Kidney (tissue), 22 donors: ENCODE measurements at places on chromosomes 2 and 18. TPM values are rescaled to one million over a fixed set of nuclear protein-coding genes. Genes with fewer than 3 reads are reported as not detected.
A peak's percentile ranks its signal among the peaks of the same experiment; 100 is the strongest.

The OTOF gene
- total RNA-seq, result 0.16 TPM

The APOB gene
- 0.57 TPM for total RNA-seq

The M1AP gene
- total RNA-seq, result 3.4 TPM

The ESPNL gene
- total RNA-seq, result 2.7 TPM

The ASTL gene
- total RNA-seq, result not detected

The SOX11 gene
- total RNA-seq, result 0.22 TPM

DNA sequence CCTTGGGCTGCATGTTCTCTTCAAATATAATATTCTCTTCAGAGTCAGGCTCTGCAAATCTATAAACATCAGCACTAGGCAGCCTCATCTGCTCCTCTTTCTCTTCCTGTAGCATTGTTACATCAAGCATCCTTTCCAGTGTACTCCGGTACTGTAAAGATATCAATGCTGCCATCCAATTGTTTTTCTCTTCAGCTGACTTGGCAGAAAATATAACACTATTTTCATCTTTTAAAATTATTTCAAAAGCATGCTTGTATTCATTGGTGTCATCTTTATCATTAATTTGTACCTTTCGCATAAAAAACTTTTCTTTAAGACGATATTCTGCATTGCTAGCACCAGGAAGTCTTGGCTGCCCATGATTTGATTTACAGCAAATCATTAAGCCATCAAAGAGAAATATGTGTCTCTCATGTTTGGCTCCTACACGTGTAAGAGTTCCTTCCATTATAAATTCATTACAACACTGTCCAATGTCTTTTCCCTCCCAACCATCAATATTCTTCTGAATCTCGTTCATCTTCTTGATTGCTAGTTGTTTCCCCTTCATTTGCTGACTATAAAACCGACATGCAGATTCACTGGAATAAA lies 98.1 kb downstream of the SOS1 start:
- H3K27me3 ChIP-seq, result no peaks in the 10 kb centered on the region
- no peak for DNase-seq
- H3K36me3 ChIP-seq, result peaks cover 8% of the 10 kb centered on the region
- H3K4me1 ChIP-seq, result no peaks in the 10 kb centered on the region
- no peak overlapping the region for H3K4me3 ChIP-seq

DNA sequence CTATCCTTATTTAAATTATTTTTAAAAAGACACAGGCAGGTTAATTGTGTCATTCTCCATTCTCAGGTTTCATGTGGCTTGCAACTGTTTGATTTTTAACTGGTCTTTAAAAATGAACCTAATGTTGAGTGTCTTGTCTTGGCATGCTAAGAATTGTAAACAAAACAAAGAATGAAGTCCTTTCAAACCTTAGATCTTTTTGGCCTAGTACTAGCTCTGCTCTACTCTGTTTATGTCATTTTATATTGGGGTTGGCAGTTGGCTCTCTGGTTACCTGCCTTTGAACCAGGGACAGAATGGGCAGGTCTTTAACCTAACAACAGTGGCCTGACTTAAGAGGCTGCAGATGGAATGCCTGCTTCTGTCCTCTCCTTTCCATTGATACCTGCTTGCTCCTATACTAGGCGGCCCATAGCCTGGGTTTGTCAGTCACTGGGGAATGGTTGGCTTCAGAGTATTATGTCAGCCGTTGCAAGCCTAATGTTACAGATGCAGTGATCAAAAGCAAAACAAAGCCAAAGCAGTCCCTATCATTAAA lies 85.5 kb downstream of the MTA3 start:
- peaks cover 3% of the 10 kb centered on the region for H3K36me3 ChIP-seq
- DNase-seq, result no peak
- H3K4me3 ChIP-seq, result no peak overlapping the region
- H3K4me1 ChIP-seq, result no peaks in the 10 kb centered on the region
- H3K27ac ChIP-seq, result no peak overlapping the region

- no peaks in the 10 kb centered on the region for H3K36me3 ChIP-seq
- DNase-seq, result no peak
- H3K4me3 ChIP-seq, result no peak overlapping the region
- no peaks in the 10 kb centered on the region for H3K4me1 ChIP-seq
- no peaks in the 10 kb centered on the region for H3K27me3 ChIP-seq
- no peak overlapping the region for H3K27ac ChIP-seq
These were observed 144.9 kb downstream of the ACTR3 start for GRCh38 chr2:114034742-114035141.

GRCh38 chr18:48956356-48956755 lies 5.6 kb upstream of the SMAD7 start:
- H3K4me1 ChIP-seq, result peaks cover 17% of the 10 kb centered on the region
- peak overlapping the region; percentile 90 for H3K27ac ChIP-seq
- H3K27me3 ChIP-seq, result no peaks in the 10 kb centered on the region
- no peak overlapping the region for H3K4me3 ChIP-seq
- no peak for DNase-seq
- no peaks in the 10 kb centered on the region for H3K36me3 ChIP-seq

- H3K4me1 ChIP-seq, result no peaks in the 10 kb centered on the region
- H3K36me3 ChIP-seq, result no peaks in the 10 kb centered on the region
- no peak for DNase-seq
- H3K4me3 ChIP-seq, result no peak overlapping the region
These were observed 427.3 kb downstream of the GALR1 start for GRCh38 chr18:77676910-77677309.

GRCh38 chr2:46535360-46535759 lies 56.0 kb downstream of the TMEM247 start:
- H3K27ac ChIP-seq, result no peak overlapping the region
- DNase-seq, result no peak
- no peaks in the 10 kb centered on the region for H3K27me3 ChIP-seq
- H3K4me3 ChIP-seq, result no peak overlapping the region
- no peaks in the 10 kb centered on the region for H3K4me1 ChIP-seq

DNA sequence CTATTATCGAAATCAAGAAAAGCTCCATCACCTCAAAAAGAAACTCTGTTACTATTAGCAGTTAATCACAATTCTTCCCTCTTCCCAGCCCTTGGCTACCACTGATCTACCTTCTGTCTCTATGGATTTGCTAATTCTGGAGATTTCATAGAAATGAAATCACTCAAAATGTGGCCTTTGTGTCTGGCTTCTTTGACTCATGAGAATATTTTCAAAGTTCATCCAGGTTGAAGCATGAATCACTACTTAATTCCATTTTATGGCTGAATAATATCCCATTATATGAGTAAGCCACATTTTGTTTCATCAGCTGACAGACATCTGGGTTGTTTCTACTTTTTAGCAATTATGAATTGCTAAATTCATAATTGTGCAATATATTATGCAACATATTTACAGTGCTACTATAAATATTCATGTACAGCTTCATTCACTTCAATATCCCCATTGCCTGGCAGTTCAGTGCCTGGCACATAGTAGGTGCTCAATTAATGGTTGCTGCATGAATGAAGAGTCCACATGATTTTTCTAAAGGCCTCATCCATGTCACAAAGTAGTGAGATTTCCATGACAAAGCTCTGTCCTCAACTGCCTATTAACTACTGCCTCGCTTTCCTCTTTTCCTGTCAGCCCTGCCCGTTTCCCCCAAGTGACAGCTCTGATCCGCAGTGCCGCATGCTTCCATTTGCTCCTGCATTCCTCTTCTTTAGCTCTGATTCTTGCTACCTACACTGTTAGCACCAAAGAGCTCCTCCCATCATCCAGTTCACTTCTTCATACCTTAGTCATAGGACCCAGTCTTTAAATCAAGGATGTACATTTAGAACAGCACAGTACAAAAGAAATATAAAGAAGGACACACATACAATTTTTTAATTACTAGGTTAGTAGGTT lies 32.8 kb downstream of the CCDC93 start:
- no peak for DNase-seq
- H3K36me3 ChIP-seq, result no peaks in the 10 kb centered on the region
- no peak overlapping the region for H3K27ac ChIP-seq

DNA sequence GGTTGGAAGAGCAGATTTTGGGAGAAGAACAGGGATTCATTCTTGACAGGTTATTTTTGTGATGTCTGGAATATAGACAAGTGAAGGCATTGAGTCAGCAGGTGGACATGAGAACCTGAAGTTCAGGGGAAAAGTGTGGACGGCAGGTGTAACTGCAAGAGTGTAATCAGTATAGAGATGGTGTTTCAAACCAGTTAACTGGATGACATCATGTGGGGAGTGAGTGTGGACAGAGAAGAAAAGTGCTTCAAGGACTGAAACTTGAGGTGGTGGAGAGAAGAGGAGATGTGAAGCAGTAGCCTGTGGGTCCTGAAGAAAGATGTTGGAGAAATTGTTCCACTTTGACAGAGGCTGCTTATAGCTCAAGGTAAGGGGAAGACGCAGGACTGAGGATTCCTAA lies 7.1 kb downstream of the IL1RL1 start:
- no peak for DNase-seq
- H3K36me3 ChIP-seq, result no peaks in the 10 kb centered on the region
- H3K27ac ChIP-seq, result no peak overlapping the region

DNA sequence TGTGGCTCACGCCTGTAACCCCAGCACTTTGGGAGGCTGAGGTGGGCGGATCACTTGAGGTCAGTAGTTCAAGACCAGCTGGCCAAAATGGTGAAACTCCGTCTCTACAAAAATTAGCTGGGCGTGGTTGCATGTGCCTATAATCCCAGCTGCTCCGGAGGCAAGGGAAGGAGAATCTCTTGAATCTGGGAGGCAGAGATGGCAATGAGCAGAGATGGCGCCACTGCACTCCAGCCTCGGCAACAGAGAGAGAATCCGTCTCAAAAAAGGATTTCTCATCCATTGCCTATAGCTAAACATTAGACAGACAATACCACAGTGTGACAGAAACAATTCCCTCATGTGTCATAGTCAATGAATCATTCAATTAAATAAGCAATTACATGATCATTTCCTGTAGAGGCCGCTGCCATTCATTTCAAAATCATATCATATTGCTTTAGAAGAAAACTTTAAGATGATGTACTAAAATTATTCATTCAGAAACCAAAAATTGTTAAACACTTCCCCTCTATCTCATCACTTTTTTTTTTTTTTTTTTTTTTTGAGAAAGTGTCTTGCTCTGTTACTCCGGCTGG lies 69.5 kb upstream of the TGIF1 start:
- H3K27ac ChIP-seq, result no peak overlapping the region
- H3K36me3 ChIP-seq, result no peaks in the 10 kb centered on the region
- H3K4me3 ChIP-seq, result no peak overlapping the region

DNA sequence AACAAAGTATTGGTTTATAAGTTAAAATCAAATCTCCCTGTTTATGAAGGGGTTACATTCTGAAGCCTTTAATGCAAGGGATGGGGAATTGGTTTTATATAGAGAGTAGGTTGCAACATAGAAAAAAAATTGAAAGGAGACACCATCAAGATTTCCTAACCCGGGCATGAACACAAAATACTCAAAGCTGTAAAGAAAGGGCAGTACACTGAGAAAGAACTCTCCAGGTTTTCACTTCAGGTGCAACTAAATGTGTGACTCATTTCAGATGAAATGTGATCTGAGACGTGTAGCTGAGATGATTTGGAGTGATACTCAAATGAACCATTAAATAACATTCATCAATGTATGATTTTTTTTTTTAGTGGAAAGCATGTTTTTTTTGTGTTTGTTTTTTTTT lies 43.6 kb downstream of the SANBR start:
- H3K36me3 ChIP-seq, result no peaks in the 10 kb centered on the region
- H3K27me3 ChIP-seq, result no peaks in the 10 kb centered on the region
- DNase-seq, result no peak
- H3K27ac ChIP-seq, result no peak overlapping the region

DNA sequence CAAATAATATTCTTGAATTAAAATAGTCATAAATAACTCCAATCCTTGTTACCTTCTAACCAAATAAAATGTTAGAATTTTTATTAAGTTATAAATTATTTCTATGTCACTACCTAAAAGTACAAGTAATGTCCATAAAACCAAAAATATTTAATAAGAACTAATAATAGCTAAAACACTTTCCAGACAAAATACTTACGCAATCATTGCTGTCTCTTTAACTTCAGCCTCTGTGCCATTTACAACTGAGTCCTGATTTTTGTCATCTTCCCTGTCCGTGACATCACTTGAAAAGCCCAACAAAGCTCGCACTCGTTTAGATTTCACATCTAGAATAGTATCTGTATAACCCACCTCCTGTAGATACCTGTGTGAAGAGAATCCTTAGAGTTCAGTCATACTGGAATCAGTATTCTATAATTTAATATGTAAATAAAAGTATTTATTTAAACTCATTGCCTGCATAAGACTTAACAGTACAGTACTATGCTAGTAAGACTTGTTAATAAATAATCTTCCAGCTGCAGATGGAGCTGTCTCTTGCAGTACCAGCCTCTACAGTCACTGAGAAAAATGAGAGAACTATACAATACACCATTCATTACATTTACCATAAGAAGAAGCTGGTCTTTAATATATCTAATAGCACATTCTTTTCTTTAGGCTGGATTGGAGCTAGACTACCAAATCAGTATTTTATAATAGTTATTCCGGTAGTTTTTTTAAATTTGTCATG lies 63.8 kb downstream of the STRN start:
- H3K27ac ChIP-seq, result no peak overlapping the region
- no peak for DNase-seq
- no peaks in the 10 kb centered on the region for H3K36me3 ChIP-seq
- no peak overlapping the region for H3K4me3 ChIP-seq

- H3K27me3 ChIP-seq, result no peaks in the 10 kb centered on the region
- H3K36me3 ChIP-seq, result no peaks in the 10 kb centered on the region
- no peaks in the 10 kb centered on the region for H3K4me1 ChIP-seq
- no peak overlapping the region for H3K4me3 ChIP-seq
These were observed 590.2 kb upstream of the SETBP1 start for GRCh38 chr18:44090453-44090852.

DNA sequence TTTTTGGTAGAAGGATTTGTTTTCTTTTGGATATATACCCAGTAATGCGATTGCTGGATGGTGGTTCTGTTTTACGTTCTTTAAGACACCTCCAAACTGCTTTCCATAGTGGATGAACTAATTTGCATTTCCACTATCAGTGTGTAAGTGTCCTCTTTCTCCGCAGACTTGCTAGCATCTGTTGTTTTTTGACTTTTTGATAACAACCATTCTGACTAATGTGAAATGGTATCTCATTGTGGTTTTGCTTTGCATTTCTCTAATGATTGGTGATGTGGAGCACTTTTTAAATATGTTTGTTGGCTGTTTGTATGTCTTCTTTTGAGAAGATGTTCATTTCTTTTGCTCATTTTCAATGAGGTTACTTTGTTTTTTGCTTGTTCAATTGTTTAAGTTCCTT lies 260.9 kb upstream of the CWC22 start:
- no peak overlapping the region for H3K4me3 ChIP-seq
- no peaks in the 10 kb centered on the region for H3K4me1 ChIP-seq
- no peak overlapping the region for H3K27ac ChIP-seq
- no peak for DNase-seq
- no peaks in the 10 kb centered on the region for H3K36me3 ChIP-seq
- H3K27me3 ChIP-seq, result no peaks in the 10 kb centered on the region

DNA sequence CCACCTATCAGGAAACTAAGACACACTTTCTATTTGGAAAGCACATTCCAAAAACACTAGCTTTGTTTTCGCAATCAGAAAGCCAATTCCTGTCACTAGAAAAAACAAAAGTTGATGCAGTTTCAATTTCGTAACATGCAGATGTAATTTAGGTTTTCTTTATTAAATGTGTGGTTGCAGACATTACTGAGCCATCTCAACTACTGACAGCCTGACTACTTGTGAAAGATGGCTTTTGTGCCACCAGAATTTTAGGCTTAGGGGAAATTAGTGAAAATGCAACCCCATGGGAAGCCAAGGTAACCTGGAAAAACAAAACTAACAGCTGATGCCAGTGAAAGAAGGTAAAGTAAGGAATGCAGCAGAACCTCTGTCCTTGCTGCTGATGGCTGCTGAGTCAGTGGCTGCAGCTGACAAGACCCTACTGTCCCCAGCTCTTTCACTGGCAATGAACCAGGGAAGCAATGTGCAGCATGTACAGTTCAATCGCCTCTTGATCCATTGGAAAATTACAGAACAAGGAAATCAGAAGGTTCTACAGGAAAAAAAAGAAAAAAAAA lies 34.9 kb downstream of the FEZ2 start:
- H3K27me3 ChIP-seq, result no peaks in the 10 kb centered on the region
- no peak overlapping the region for H3K4me3 ChIP-seq
- no peaks in the 10 kb centered on the region for H3K4me1 ChIP-seq
- no peak for DNase-seq
